PC-3 (cell line): ENCODE measurements at places on chromosomes 1 and 21. TPM values are rescaled to one million over a fixed set of nuclear protein-coding genes. Genes with fewer than 3 reads are reported as not detected.

The FNDC5 gene
- 0.22 and 0.35 TPM in 2 replicates for total RNA-seq

The PHTF1 gene
- total RNA-seq = 23.4 and 27.3 TPM in 2 replicates

- H3K4me3 ChIP-seq = no peak overlapping the region
- peaks cover 11% of the 10 kb centered on the region for H3K27me3 ChIP-seq
- H3K27ac ChIP-seq = no peak overlapping the region
- no peak for DNase-seq
Observed at GRCh38 chr1:230798491-230798890, 51.3 kb downstream of the CAPN9 start.

GRCh38 chr1:58441699-58442098, 104.8 kb downstream of the OMA1 start:
- DNase-seq = no peak
- H3K4me1 ChIP-seq = no peaks in the 10 kb centered on the region
- no peaks in the 10 kb centered on the region for H3K36me3 ChIP-seq
- peaks cover 34% of the 10 kb centered on the region for H3K27me3 ChIP-seq
- H3K4me3 ChIP-seq = no peak overlapping the region
- H3K27ac ChIP-seq = no peak overlapping the region

DNA sequence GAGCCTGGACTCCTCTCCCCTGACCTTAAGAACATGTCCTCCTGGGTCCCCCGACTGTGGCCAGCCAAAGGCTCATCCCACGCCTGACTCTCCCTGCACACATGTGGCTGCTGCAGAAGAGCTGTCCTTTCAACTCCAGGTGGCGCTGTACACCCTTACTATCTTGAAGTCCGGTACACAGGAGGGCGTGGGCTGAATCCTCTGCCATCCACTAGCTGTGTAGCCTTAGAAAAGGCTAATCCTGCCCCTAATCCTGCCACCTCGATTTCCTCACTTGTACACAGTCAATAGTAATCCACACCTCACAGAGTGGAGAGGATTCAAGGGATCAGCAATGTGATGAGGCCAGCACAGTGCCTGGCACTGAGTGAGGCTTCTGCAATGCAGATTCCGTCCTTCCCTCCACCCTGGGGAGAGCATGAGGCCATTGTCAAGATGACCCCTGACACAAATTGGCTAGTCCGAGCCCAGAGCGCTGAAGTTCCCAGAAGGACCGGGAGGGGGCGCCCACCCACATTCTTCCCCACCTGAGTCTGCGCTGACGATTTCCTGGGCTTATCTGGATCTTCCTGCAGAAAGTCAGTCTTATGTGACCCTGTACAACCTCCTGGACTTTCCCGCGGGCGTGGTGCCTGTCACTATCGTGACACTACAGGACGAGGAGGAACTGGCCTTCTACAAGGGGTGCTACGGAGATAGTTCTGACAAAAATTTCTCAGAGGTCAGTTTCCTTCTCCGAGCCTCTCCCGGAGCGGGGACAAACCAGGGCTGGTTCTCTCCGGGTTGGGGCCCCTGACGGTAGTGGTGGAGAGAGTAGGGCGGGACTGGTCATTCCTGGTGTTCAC, 47.1 kb upstream of the DMBX1 start:
- peak; percentile 82 for DNase-seq
- H3K27me3 ChIP-seq = no peaks in the 10 kb centered on the region
- no peaks in the 10 kb centered on the region; the same call in 1 of the 2 replicates for H3K4me1 ChIP-seq
- no peaks in the 10 kb centered on the region for H3K36me3 ChIP-seq

The ADORA1 gene
- 1.4 and 3.9 TPM in 2 replicates for total RNA-seq

The FAM167B gene
- total RNA-seq = 1.3 and 1.6 TPM in 2 replicates

The TTC4 gene
- total RNA-seq = 28.2 and 34.7 TPM in 2 replicates

The ARHGAP30 gene
- total RNA-seq = 0.12 and 0.55 TPM in 2 replicates

GRCh38 chr21:32578107-32578691, 7.1 kb downstream of the TCP10L start:
- no peaks in the 10 kb centered on the region for H3K4me1 ChIP-seq
- peak; percentile 26 for DNase-seq
- no peak overlapping the region for H3K27ac ChIP-seq

GRCh38 chr1:221696027-221696426, 45.9 kb downstream of the DUSP10 start:
- H3K27me3 ChIP-seq = no peaks in the 10 kb centered on the region
- H3K36me3 ChIP-seq = no peaks in the 10 kb centered on the region
- no peak overlapping the region for H3K4me3 ChIP-seq
- H3K27ac ChIP-seq = no peak overlapping the region
- DNase-seq = peak; percentile 17

DNA sequence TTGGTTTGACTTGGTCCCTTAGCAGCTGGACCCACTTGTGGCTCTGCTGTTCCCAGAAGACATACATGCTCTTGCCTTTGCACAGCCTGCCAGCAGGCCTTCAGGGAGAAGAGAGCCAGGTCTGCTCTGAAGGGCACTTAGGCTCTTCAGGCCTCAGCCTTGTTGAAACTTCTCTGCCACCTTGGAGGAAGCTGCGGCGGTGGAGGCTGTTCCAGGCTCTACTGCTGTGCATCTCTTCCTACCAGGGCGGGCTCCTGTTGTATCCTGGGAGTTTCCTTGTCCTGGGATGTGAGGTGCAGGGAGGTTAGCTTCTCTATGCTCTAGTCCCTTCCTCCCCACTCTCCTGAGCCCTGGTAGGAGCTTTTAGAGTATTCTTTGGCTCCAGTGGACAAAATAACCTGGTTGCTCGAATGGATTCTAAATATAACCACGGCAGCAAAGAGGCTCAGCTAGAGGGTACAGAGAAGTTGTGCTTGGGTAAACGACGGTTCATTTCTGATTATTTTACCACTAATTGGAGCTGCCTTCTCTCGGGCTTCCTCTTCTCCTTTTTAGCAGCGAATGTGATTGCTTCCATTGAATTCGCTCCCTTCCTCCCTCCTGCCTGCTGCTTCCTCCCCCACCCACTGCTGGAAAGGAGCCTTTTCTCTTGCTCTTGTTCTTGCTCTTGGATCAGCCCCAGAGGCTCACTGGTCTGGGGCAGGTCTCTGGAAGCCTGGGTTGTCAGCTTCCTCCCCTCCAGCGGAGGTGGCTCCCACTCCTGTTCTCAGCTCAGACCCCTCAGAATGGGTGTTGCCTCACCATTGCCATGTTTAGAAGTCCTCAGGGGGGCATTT, 126.6 kb upstream of the CACNA1E start:
- no peak overlapping the region for H3K4me3 ChIP-seq
- no peak overlapping the region for H3K27ac ChIP-seq
- H3K36me3 ChIP-seq = no peaks in the 10 kb centered on the region
- no peak for DNase-seq
- H3K4me1 ChIP-seq = no peaks in the 10 kb centered on the region

The COL16A1 gene
- 1.7 and 5.0 TPM in 2 replicates for total RNA-seq

The ASCL5 gene
- 2.4 and 3.1 TPM in 2 replicates for total RNA-seq

DNA sequence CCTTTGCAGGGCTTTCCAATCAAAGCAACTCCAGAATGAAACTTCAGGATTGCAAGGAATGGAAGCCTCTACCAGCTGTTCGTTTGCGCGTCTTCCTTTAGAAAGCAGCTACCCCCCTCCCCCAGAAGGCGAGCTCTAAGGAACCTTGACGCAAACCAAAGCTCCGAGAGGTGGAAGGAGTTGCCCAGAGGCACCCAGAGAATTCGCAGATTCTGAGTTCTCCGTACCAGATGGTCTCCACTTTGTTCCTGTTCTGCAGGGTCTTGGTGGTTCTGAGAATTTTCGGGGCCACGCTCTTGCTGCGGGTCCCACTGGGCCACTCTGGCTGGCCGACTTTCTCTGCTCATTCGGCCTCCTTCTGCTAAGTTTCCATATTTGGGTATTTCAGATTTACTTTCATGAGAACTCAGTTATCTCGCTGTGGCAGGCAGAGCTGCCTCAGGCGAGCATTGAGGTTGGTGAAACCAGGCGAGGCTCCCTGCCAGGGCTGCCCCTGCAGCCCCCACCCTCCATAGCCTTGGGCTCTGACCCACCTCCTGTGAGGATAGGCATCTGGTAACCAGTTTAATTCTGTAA, 801 bp downstream of the TRAF5 start:
- peak; percentile 58 for DNase-seq
- H3K4me1 ChIP-seq = peaks cover 31% of the 10 kb centered on the region
- H3K27ac ChIP-seq = no peak overlapping the region
- H3K4me3 ChIP-seq = peak overlapping the region; percentile 71
- H3K36me3 ChIP-seq = no peaks in the 10 kb centered on the region

GRCh38 chr1:25774206-25774803, 25.7 kb upstream of the SELENON start:
- 0 out of 2 replicates have a peak overlapping the region, but pooled peaks have one; percentile 4 for H3K27ac ChIP-seq
- H3K4me3 ChIP-seq = no peak overlapping the region
- no peak for DNase-seq
- no peaks in the 10 kb centered on the region for H3K27me3 ChIP-seq
- peaks cover 12% of the 10 kb centered on the region for H3K4me1 ChIP-seq

- no peaks in the 10 kb centered on the region for H3K36me3 ChIP-seq
- peaks cover 12% of the 10 kb centered on the region for H3K4me1 ChIP-seq
- H3K4me3 ChIP-seq = no peak overlapping the region
- DNase-seq = peak; percentile 95
- H3K27ac ChIP-seq = peak overlapping the region; percentile 44
- H3K27me3 ChIP-seq = 0 out of 2 replicates have a peak, but pooled peaks cover 1% of the 10 kb centered on the region
Observed at GRCh38 chr1:7470904-7471638, 300.0 kb upstream of the VAMP3 start.

The PTPN7 gene
- not detected in 2 replicates for total RNA-seq

- no peaks in the 10 kb centered on the region for H3K36me3 ChIP-seq
- H3K27me3 ChIP-seq = peaks cover 56% of the 10 kb centered on the region
- DNase-seq = no peak
- H3K4me3 ChIP-seq = no peak overlapping the region
- H3K27ac ChIP-seq = no peak overlapping the region
Observed at GRCh38 chr1:245248231-245248731, 93.5 kb downstream of the KIF26B start.

DNA sequence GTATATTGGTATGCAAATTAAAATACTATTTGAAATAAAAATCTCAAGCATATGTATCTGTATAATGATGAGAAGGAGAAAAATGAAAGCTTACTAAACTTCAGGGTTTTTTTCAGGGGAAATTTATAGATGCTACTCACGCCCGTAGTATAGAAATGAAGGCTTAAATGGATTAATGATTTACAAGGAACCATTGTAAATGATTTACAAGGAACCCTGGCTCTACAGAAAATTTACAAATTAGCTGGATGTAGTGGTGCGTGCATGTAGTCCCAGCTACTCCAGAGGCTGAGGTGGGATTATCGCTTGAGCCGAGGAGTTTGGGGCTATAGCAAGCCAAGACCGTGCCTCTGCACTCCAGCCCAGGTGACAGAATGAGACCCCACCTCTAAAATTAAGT, 150.5 kb downstream of the PCBP3 start:
- no peaks in the 10 kb centered on the region for H3K36me3 ChIP-seq
- H3K4me3 ChIP-seq = no peak overlapping the region
- no peak for DNase-seq
- no peaks in the 10 kb centered on the region for H3K27me3 ChIP-seq

- no peaks in the 10 kb centered on the region for H3K27me3 ChIP-seq
- no peak for DNase-seq
- no peaks in the 10 kb centered on the region for H3K36me3 ChIP-seq
- H3K4me3 ChIP-seq = no peak overlapping the region
Observed at GRCh38 chr1:229585338-229585737, 26.8 kb upstream of the ABCB10 start.

DNA sequence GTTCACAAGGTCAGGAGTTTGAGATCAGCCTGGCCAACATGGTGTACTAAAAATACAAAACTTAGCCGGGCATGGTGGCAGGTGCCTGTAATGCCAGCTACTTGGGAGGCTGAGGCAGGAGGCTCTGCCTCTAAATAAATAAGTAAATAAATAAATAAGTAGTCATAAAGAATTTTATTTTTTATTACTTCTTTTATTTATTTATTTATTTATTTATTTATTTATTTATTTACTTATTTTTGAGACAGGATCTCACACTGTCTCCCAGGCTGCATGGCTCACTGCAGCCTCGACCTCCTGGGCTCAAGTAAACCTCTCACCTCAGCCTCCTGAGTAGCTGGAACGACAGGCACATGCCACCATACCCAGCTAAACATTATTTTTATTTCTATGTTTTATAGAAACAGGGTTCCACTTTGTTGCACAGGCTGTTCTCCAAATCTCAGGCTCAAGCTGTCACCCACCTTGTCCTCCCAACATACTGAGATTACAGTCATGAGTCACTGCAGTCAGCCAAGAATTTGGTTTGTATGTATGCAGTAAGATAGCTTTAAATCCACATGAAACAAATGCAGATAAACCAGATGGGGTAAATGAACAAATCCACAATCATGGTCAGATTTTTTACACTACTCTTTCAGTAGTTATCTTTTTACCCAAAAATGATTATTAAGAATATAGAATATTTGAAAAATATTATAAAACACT, 523.3 kb upstream of the RGS18 start:
- no peaks in the 10 kb centered on the region for H3K36me3 ChIP-seq
- H3K27me3 ChIP-seq = no peaks in the 10 kb centered on the region
- H3K4me3 ChIP-seq = no peak overlapping the region
- H3K4me1 ChIP-seq = peaks cover 9% of the 10 kb centered on the region
- no peak for DNase-seq

DNA sequence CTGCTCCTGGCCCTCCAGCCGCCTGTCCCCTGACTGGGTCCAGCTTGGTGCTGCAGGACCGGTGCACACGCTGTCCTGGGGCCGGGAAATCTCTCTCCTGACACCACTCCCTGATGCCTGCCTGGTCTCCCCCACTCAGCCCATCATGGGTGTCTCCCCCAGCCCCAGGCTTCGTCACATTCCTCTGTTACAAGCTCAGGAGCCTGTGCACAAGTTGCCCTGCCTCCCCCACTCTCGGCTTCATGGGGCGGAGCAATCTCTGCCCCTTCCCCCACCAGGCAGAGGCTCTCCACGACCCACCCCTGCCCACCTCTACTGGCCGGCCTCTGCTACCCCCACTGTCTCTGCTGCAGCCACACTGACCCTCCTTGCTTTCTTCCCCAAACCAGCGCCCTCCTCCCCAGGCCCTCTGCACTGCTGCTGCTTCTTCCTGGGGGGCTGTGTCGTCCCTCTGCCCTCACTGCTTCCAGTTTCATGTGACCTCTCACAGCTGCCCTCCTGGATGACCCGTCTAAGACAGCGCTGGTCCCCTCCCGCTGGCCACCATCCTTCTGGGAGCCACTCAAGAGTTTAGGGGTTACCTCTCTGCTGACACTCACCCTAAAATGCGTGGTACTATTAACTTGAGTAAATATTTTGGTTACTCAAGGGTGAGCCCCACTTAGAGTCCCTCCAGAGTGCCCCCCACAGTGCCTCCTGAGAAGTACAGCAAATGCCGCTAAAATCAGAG, 5.7 kb upstream of the RIPK4 start:
- no peak overlapping the region for H3K27ac ChIP-seq
- no peaks in the 10 kb centered on the region for H3K36me3 ChIP-seq
- peaks cover 18% of the 10 kb centered on the region for H3K4me1 ChIP-seq
- H3K4me3 ChIP-seq = no peak overlapping the region
- DNase-seq = no peak
- H3K27me3 ChIP-seq = no peaks in the 10 kb centered on the region

GRCh38 chr1:88648706-88649105, 35.4 kb upstream of the PKN2 start:
- H3K4me3 ChIP-seq = no peak overlapping the region
- no peak for DNase-seq
- H3K27ac ChIP-seq = no peak overlapping the region

- H3K27me3 ChIP-seq = no peaks in the 10 kb centered on the region
- no peak overlapping the region for H3K4me3 ChIP-seq
- no peak overlapping the region for H3K27ac ChIP-seq
- DNase-seq = no peak
Observed at GRCh38 chr21:29347274-29347681, 48.6 kb downstream of the BACH1 start.
